ENCODE measurements at places on chromosomes 11 and 22. TPM values are rescaled to one million over a fixed set of nuclear protein-coding genes. Genes with fewer than 3 reads are reported as not detected.

OR5P2 gene
- not detected for total RNA-seq

KCNJ5 gene
- total RNA-seq: 0.52 TPM

CCDC81 gene
- 0.52 TPM for total RNA-seq

MGAT3 gene
- total RNA-seq: 2.1 TPM

DDIAS gene
- 1.6 TPM for total RNA-seq

Measured in skeletal muscle tissue (tissue), 5 donors.